Cerebellar cortex (tissue), 1 donor: ENCODE measurements at places on chromosomes 7 and 10.

DNA sequence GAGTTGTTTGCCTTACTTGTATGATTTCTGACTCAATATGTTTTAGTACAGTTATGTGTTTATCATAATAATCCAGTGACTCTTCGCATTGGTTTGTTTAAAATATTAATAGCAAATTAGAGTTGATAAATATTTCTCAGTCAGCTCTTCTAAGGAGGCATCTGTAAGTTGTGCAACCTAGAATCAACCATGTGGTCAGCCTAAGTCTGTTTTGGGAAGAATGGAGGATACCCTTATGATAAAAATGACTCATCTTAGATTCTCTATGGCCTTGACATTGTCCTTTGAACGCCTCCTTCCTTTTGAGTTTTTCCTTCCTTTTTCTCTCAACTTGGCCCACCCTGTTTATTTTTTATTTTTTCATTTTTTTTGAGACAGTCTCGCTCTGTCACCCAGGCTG is 18.8 kb downstream of the DNAJC9 start:
- no peak for DNase-seq

DNA sequence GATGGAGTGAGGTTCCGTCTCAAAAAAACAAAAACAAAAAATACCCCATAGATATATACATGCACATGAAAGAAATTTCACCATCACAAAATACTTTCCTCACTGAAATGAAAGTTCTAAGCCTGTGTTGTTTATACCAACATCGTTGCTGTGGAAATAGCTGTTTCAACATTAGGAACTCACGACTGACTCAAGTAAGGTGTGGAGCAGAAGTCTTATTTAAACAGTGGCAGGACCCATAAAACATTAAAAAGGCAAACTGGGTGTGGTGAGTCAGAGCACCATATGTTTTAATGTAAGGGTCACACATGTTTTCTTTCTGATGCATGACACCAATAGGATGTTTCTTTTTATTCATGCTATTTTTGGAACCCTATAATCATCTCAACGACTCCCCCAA is 48.3 kb downstream of the BAIAP2L1 start:
- DNase-seq: no peak

DNA sequence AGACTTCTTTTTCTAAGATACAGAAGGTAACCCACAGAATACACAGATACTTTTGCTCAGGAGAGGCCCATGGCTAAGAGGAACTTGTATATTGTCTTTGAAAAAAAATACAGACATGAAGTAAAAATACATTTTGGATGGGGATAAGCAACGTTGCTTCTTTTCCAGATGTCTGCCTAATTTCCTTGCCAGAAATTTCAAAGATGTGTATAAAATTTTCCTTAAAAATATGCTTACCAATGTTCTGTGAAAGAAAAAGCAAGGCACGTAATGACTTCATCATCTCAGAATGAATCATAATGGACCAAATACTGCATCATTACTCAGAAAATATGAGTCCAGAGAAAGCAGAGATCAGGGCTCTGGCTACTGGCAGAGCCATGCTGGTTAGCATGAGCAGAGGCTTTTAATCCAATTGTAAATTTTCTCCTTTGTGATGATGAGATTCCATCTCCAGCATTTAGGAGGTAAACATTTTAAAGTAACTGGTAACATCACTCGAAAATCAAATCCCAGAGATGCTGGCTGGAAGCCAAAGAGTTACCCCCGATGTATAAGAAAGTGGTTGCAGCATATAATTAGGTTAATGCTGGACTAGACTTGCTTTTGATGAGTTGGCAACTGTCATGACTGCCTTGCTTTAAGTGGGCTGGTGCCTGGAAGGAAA is 272.5 kb downstream of the SEMA3A start:
- DNase-seq: no peak

DNA sequence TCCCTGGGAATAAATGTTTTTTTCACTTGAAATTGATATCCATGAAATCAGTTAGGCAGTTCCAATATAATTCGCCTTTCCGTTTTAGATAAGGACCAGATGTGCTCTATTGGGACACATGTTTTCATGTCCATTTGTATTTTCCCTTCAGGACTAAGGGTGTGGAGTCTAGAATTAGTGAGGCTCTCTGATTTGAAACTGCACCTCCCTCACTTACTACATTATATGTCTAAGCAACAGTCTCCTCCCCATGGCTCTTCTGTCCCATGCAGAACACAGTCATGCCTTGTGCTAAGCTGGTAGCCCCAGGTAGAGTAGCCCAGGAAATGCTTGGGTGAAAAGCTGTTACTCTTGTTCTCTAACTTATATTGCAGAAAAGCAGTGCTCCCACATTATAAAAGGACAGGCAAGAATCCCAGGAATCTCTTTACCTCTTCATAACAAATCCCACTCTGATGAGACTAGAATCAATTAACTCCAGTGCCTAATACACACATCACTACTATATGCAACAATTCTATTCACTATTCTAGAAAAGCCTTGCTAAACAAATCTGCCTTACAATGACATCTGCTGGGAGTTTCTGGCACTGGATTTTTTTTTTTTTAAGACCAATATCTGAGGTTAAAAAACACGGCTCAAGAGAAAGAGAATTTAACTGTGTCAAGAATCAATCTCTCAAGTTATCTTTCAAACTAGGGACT is 293.9 kb downstream of the SNX13 start:
- no peak for DNase-seq

GRCh38 chr10:17041626-17042520 is 87.7 kb downstream of the CUBN start:
- DNase-seq: no peak

DNA sequence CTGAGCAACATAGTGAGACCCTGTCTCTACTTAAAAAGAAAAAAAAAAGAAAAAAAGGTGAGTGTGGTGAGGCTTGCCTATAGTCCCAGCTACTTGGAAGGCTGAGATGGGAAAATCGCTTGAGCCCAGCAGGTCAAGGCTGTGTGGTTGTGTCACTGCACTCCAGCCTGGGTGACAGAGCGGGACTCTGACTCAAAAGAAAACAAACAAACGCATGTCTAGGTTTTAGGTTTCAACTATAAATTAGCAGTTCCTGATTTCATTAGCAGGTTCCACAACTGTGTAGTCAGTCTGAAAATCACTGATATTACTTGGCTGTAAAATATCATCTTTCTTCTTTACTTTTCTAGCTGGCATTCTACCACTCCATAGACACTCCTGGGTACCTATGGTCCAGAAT is 155.7 kb upstream of the HGF start:
- no peak for DNase-seq
